ENCODE measurements at places on chromosomes 7 and 10.

DNA sequence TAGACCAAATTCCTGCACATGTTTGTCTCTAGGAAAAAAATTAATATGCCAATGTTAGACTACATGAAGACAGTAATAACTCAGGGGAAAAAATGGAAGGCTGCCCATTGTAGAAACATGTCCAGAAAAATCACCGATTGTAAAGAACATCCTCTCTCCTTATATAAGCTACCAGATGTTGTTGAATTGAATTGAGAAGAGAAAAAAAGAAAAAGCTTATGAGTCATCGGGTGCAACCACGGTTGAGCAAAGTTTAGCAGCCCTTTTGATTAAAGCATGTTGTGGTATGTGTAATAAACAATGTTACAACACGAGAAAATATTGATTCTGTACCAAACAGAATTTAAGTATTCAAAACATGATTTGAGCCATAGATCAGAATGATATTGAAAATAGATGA, 102.3 kb upstream of the ARHGAP21 start:
- DNase-seq, result no peak

DNA sequence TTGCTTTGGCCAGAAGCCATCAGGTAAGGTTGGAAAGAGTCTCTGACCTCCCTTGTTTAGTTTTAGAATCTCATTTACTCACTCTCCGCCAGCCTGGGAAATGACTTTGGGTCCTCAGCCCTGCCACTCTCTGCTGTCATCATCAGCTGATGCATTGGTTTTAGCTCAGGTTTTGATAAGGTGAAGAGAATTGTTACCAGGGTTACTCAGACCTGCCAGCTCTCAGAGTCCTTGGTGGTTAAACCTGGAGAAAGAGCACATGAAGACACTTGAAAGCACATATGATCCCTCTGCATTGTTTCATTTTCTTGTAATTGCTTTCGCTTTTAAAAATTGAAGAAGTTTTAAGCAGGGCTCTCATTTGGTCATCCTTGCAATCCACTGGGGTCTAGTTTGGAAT, 4.0 kb upstream of the CROT start:
- no peak for DNase-seq

DNA sequence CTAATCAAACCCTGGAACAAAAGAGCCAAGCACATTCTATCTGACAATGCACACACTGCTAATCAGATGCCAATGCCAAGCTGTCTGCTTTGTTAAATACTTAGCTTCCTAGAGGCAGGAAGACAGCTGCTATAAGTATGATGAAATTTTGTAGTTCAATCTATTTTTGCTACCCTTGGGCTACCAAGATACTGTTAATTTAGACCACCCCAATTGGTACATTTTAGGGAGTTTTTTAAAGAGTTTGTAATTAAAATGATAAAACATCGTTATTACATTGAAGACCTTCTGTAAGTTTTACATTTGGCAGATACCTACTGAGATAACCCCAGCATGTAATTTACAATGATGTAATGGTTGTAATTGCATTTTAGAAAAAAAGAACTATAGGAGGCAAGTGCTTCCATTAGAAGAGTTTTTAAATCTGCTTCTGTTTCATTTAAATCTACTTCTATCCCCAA, 268.5 kb downstream of the ADK start:
- peak; percentile 74 for DNase-seq

- DNase-seq, result no peak
Observed at GRCh38 chr10:44965651-44966097, 6.1 kb downstream of the RASSF4 start.

DNA sequence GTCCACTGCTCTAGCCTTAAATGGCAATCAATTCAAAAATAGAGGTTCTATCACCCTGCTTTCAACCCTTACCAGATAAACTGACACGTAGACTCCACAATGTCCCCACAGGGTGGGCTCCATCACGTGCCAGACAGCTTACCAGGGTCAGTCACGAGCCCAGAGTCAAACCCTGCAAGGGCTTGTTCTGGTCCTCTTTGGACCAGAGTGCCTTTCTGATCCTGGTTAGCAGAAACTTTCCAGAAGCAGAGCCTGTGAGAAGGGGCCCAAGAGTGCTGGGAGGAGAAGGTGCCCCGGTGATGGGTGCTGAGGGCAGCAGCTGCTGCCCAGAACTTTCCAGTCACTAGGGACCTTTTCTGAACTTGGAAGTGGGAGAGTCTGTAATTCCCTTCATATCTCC, 354 bp upstream of the GIMAP5 start:
- no peak for DNase-seq

DNA sequence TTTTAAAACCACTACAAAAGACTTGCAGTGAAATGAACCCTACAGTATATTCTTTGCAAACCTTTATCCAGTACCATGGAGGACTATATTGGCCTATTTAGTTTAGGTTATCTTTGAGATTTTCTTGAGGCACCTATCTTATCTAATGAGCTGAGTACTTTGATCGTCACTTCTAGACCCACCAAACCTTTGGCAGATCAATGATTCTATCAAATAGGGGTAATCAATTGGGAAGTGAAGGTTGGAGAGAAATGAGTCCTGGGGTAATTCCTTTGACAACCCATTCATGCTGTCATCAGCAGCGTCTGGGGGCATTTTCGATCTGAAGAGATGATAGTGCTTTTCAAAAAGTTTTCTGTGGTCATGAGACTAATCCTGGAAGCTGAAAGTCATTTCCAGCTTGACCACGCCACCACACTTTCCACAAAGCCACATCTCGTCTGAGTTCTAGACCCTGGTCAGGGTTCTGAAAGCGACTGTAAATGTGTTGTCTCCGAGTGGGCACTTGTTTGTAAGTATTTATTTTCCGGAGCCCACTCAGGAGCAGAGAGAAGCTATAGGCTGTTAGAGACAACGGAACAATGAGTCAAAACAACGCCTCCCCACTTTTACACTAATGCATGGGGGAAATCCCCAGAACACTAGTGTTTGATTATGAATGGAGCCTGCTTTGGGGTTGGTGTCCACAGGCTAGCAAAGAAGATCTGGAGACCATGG, 4.8 kb downstream of the EGR2 start:
- DNase-seq, result no peak

DNA sequence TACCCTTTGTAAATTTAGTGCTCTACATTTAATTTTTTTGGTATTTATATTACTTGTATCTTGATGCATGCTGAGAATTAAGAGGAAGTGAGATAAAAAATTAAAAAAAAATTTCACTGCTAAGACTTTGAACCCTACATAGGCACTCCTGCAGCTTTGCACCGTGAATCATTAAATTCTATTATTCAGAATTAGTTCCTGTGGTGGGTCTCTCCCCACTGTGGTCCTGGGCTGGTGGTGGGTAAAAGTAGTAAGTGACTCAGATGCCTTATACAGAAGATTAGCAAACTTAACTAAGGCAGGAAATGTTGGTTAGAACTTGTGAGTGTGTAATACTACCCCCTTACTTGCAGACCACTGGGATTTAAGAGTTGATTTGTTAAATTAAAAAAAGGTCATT, 72.6 kb downstream of the AP3M1 start:
- DNase-seq, result no peak

- DNase-seq, result no peak
Observed at GRCh38 chr7:3117488-3118231, 74.0 kb upstream of the CARD11 start.

- no peak for DNase-seq
Observed at GRCh38 chr7:44982535-44982923, 3.7 kb upstream of the MYO1G start.

- DNase-seq, result no peak
Observed at GRCh38 chr10:116097239-116097784, 175.7 kb downstream of the GFRA1 start.

GRCh38 chr7:732094-732541, 5.0 kb upstream of the PRKAR1B start:
- peak; percentile 57 for DNase-seq

DNA sequence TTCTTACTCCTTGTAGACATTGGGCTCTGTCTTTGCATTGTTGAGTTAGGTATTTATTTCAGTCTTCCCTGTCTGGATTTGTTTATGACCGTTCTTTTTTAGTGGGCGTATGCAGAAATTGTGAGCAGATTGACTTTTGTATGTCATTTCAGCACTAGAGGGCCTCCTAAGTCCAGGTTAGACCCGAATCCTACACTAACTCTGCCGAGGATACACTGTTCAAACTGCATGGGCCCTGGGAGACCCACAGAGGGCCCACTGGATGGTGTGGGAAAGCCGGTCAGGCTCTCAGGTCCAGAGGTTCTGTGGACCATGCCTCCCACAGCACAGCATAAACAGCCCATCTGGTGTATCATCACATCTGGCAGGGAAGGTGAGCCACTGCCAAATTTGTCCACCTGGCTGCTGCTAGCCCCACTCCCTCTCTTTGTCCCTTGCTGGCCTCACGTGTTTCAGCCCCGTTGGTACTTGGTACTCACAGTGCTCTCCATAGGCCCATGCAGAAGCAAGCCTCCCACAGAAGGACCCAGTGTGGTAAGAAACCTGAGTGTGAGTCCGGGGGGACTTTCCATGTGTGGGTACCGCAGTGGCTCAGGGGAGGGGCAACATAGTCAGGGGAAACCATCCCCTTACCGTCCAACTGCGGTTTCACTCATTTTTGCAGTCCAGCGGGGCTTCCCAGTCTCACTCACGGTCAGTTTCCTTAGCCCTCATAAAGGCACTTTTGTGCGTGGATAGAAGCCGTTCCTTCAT, 112.8 kb downstream of the APBB1IP start:
- no peak for DNase-seq

- DNase-seq, result no peak
Observed at GRCh38 chr7:2529161-2530070, 9.8 kb downstream of the LFNG start.

- no peak for DNase-seq
Observed at GRCh38 chr7:68146983-68147382, 1150.3 kb downstream of the TYW1 start.

GRCh38 chr7:104927055-104927454, 87.0 kb upstream of the KMT2E start:
- DNase-seq, result no peak

GRCh38 chr10:11793762-11794479, 29.2 kb upstream of the PROSER2 start:
- no peak for DNase-seq
